ENCODE measurements at places on chromosomes 13 and 19.

- no peak for DNase-seq
Observed at GRCh38 chr19:51693260-51693659, at the start of gene SPACA6. TSS of gene SPACA6 (plus strand) at chr19:51693330. CDS start at chr19:51693527, 197 bp downstream.

- DNase-seq = no peak
Observed at GRCh38 chr19:12425236-12425887, 15.5 kb downstream of the ZNF443 start.

DNA sequence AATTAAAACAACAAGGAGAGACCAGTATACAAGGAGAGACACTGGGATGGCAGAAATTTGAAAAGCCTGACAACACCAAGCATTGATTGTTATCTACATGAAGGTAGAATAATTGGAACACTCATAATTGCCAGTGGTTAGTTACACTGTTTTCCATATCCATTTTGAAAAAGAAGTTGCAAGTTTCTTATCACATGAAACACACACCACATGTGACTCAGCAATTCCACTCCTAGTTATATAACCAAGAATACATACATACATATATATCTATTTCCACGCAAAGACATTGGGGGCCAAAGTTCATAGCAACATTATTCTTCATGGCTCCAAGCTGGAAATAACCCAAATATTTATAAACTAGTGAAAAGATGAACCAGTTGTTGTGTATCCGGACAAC, 15.2 kb upstream of the PABPC3 start:
- no peak for DNase-seq

GRCh38 chr19:31648347-31648746, 299.1 kb upstream of the TSHZ3 start:
- DNase-seq = no peak

- no peak for DNase-seq
Observed at GRCh38 chr13:32938314-32938713, 77.9 kb upstream of the KL start.

- DNase-seq = no peak
Observed at GRCh38 chr19:50580240-50580639, 12.0 kb upstream of the LRRC4B start.

- DNase-seq = no peak
Observed at GRCh38 chr19:19176950-19177349, 6.9 kb upstream of the MEF2B start.

GRCh38 chr13:29943686-29944085, 93.3 kb upstream of the UBL3 start:
- no peak for DNase-seq

Measured in fibroblast of gingiva (primary cell).